ENCODE measurements at places on chromosomes 3 and 15. TPM values are rescaled to one million over a fixed set of nuclear protein-coding genes. Genes with fewer than 3 reads are reported as not detected.

DNA sequence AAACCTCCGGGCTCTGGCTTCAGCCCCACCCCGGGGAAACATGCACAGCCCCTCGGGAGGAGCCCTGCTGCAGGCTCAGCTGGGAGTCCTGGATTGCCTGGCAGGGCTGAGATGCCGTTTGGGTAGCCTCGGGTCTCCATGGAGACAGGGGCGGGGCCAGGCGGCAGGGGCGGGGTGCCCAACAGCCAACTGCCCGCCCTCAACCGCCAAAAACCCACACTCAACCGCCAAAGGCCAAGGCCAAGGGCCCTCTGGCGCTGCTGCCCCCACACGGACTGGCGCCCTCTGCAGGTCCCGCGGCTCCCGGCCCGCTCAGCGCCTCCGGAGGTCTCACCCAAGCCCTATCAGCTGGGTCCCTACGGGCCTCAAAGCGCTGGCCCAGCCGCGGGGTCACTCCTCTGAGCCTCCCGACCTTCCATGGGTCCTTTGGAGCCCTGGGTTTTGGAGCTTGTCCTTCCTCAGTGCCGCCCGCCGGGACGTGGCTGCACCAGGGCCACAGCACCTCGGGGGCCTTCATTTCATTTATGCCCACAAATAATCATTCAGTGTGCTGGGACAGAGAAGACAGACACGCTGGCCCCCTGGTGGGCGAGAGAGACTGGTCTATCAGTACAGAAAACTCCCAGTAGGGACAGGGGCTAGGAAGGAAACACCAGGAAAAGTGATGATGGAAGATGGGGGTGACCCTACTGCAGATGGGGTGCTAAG is 33.5 kb upstream of the ACAD9 start:
- peak; percentile 88 for DNase-seq

DNA sequence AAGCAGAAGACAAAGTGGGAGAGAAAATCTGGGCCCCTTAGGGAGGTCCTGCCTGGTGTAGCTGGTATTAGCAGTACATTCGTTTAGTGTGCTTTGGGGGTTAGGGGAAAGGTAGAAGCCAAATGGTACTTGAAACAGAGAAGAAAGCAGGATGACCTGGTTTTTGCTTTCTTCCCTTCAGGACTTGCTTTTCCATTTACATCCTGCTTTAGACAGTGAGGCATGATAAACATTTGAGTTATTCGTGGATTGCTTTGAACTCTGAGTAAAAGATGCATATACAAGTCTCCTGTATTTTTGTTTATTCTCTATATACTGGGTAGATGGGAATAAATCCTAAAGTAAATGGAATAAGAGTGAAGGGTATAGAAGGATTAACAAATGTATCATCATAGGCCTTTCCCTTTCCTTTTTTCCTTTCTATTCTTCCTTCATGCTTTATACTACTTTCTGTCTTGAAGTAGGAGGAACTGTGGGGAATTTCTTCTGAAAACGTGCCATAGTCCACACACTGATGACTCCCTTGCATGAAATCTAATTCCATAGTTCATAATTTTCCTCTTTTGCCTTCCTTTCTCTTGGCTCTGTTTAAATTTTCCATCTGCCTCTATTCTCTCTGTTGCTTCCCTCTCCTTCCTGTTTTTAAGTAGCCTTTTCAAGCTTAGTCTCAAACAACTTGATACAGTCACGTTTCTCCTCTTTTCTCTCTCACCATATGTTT is 139.5 kb upstream of the RBMS3 start:
- no peak for DNase-seq

DNA sequence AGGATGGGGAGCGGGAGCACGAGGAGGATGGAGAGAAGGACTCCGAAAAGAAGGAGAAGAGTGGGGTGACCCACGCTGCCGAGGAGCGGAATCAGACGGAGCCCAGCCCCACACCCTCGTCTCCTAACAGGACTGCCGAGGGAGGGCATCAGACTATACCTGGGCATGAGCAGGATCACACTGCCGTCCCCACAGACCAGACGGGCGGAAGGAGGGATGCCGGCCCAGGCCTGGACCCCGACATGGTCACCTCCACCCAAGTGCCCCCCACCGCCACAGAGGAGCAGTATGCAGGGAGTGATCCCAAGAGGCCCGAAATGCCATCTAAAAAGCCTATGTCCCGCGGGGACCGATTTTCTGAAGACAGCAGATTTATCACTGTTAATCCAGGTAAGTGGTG is 169.8 kb downstream of the FEZF2 start:
- DNase-seq: no peak

DNA sequence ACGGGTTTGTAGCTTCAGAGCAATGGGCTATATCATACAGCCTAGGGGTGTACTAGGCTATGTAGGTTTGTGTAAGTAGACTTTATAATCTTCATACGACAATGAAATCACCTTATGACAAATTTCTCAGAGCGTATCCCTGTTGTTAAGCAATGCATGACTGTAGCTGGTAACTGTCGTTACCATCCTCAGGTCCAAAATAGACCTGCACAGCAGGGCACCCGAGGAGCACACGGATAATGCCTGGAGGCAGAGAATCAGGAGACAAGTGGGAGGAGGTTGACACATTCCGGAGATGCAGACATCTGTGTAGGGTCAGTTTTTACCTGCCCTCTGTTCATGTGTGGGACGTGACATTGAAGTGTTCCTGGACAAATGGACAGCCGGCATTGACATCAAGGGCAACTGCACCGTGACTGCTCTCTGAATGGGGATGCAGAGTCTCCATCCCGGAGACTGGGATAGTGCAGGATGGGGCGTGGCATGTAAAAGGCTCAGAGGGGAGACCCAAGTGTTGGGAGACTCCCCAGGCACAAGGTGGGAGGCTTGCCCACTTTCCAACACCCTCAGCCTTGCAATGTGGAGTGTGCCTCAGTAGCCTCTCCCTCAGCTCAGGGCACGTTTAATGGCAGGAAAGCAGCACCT is 45.9 kb upstream of the PGPEP1L start:
- DNase-seq: no peak

- peak; percentile 35 for DNase-seq
These were observed 1.4 kb downstream of the MORF4L1 start for GRCh38 chr15:78873793-78874765.

- DNase-seq: no peak
These were observed 23.6 kb downstream of the RASGRP1 start for GRCh38 chr15:38541026-38541425.

GRCh38 chr3:17974206-17974841 is 231.9 kb upstream of the TBC1D5 start:
- no peak for DNase-seq

DNA sequence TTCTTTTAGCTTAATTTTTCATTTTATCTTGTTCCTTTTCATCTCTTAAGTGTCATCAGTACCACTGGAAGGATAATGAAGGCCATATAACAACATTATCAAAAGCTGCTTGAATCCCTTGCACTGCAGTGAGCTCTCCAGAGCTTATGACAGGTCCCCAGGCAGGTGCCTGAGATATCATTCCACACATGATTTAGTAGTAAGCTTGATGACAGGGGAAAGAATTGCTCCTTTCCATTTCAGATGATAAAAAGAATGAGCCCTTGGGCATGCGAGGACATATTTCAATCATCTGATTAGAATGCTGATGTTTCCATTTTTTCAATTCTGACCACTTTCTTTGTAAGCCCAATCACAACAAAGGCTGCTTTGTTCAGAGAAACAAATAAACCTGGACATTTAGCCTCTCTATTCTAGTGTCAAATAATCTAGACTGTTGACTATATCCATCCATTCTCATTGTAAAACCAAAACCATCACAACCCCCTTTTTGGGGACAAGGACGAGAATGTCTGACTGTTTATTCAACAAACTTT is 567.8 kb downstream of the IGSF11 start:
- DNase-seq: no peak

DNA sequence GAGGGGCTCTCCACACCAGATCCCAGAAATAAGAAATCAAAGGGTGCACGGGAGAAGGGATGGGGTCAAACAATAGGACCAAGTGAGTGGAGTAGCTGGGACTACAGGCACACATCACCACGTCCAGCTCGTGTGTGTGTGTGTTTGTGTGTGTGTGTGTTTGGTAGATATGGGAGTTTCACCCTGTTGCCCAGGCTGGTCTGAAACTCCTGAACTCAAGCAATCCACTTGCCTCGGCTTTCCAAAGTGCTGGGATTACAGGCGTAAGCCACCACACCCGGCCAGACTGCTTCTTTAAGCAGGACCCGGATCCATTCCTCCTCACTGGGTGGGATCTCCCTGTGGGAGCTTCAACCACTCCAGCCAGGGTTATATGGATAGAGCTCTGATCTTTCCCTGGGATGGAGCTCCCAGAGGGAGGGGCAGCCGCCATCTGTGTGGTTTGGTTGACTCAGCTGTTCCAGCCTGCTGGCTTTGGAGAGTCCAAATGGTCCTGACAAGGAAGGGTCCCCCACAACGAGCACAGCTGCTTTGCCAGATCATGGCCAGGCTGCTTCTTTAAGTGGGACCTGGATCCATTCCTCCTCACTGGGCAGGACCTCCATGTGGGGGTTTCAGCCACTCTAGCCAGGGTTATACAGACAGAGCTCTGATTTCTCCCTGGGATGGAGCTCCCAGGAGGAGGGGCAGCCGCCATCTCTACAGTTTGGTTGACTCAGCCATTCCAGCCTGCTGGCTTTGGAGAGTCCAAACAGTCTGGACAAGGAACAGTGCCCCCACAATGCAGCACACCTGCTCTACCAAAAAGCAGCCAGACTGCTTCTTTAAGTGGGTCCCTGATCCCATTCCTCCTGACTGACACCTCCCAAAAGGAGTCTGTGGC is 9.1 kb upstream of the AVEN start:
- DNase-seq: no peak

DNA sequence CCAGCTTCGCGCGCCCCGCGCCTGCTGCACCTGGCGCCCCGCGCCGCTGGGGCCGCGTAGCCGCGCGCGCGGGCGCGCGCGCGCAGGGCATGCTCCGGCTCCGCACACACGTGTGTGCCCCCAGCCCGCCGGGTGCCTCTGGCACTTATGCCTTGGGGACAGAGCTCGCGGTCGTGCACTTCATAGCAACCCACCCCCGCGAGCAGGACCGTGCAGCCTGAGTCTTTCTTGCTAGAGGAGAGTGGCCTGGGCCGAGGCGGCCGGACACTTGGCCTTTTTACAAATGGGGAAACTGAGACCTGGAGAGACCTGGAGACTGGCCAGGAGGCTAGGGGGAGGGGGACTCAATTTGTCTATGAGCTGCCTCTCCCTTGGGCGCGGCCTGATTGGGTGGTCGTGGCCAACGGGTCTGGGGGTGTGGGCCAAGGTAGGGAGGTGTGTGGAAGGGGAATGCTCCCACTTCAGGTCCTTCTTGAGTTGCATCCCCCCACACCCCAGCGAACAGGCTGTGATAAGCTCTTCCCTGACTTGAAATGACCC is 562 bp downstream of the NBEAL2 start:
- DNase-seq: peak; percentile 66

- no peak for DNase-seq
These were observed 723 bp upstream of the DRD3 start for GRCh38 chr3:114179575-114179974.

DNA sequence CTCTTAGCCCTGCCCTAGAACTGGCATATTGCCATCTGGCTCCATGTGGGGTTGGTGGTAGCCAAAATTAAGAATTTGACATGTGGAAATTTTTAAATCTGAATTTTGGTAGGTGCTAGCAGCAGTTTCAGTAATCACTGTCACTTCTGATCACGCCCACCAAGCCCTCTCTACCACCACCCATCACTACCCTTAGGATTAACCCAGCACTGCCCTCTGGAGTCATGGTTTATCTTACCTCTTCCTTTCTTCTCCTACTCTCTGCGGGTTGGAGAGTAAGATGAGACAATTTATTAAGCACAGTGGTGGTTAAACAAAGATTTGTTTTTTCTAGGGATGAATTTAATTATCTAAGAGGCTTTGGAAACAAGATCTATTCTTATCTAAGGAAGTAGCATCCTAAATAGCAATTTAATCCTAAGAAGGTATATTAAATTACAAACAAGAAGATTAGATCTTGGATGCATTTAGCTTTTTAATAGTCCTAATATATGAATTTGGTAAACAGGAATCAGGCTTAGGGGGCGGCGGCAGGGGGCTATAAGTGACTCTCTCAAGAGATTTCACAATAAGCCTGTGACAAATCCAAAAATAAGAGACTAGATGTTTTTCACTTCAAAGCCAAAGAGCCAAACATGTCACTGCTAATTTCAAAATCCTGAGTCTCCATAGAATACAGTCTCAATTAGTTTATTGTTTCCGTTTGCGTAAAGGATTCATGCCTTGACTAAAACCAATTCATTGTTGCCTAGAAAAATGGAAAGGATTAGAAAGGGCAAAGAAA is 498.4 kb upstream of the UBE2E2 start:
- DNase-seq: no peak

DNA sequence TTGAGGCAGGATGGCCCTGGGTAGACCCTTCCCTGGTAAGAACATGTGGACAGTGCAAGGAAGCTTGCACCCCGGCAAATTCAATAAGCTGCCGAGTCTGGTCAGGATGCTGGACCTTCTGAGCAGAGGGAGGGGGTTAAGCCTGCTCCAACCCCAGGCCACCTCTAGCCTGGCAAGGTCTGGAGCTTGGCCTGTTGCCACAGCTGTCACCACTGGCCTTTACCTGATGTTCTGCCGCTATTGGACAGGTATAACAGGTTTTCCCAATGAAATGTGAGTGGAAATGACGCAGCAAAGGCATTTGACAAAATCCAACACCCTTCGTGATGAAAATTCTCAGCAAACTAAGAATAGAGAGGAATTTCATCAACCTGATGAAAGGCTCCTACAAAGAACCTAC is 699 bp upstream of the MESP1 start:
- no peak for DNase-seq

GRCh38 chr15:25737218-25737643 is 125.9 kb downstream of the ATP10A start:
- DNase-seq: no peak

GRCh38 chr3:46356909-46357308 is 3.0 kb downstream of the CCR2 start:
- no peak for DNase-seq

DNA sequence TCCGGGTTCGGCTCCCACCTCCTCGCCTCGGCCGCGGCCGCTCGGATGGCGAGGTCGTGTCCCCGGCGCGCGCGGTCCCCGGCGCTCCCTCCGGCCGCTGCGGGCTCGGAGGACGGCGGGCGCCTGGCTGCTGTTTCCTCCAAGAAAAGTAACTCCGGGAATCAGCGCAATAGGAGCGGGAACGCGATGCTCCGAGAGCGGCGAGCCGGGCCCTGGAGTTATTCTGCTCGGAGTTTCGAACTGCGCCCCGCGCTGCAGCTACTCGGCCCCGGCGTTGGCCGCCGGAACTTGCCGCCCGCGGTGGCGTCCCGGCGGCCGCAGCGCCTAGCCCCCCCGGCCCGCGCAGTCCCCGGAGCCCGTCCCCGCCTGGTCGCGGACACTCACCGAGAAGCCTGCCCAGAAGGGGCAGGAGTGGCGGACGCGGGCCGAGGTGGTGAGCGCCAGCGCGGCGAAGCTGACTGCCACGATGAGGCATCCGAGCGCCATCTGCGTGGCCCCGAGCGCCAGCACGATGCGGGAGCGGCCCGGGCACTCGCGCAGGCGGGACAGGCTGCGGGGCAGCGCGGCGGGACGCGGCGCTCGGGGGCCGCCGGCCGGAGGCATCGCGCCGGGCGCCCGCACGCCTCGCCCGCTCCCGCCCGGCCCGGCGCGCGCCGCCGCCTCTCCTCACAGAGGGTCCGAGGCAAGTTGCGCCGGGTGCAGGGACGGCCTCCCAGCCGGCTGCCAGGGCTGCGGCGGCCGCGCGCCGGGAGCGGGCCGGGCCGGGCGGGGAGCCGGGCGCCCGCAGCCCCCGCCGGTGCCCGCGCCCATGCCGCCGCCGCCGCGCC is 251.9 kb downstream of the TJP1 start:
- DNase-seq: peak; percentile 31

Gene ZNF502
- total RNA-seq: 2.2 TPM

Gene CHRM5
- total RNA-seq: not detected

Gene GNAT1
- not detected for total RNA-seq

Gene GNAI2
- total RNA-seq: 81.3 TPM

Gene MYRIP
- total RNA-seq: 9.1 TPM

Gene BTLA
- total RNA-seq: 0.27 TPM

Gene CAND2
- total RNA-seq: 2.2 TPM

Gene TRH
- total RNA-seq: not detected
